ENCODE measurements at places on chromosomes 11 and 22.
A peak's percentile ranks its signal among the peaks of the same experiment; 100 is the strongest.

DNA sequence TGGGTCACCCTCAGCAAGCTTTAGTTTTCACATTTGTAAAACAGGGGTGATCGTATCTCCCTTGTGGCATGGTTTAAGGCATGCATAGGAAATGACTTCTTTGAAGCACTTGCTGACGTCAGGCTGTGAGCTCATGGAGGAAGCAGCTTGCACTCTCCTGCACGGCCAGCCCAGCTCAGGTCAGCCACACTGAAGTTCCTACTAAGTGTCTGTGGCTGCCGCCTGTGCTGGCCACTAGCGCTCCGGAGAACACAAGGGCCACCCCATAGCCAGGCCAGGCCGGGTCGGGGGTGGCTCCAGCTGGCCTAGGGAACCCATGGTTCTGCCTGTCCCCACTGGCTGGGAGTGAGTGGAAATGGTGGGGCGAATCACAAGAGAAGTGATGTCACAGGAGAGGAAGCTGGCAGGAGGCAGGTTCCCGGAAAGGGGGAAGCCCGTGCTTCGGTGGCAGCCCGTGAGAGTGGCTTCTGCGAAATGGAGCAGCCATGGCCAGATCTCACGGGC is 28.2 kb downstream of the KCTD17 start:
- DNase-seq = no peak

DNA sequence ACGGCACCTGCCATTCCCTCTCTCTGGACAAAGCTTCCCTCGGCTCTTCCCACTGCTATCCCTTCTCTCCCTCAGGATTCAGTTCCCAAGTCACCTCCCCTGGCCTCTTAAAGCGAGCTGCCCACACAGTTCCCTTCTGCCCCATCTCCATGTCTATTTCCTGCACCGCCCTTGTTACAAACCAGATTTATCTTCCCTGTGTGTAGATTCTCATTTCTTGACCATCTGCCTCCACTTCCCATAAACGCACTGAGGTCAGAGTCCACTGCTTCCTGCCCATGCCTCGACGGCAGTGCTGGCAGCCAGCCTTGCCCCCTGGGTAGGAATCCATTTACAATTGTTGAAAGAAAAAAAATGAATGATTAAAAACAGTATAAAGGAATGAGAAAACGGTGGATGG is 11.6 kb upstream of the APOBEC3B start:
- no peak for DNase-seq

DNA sequence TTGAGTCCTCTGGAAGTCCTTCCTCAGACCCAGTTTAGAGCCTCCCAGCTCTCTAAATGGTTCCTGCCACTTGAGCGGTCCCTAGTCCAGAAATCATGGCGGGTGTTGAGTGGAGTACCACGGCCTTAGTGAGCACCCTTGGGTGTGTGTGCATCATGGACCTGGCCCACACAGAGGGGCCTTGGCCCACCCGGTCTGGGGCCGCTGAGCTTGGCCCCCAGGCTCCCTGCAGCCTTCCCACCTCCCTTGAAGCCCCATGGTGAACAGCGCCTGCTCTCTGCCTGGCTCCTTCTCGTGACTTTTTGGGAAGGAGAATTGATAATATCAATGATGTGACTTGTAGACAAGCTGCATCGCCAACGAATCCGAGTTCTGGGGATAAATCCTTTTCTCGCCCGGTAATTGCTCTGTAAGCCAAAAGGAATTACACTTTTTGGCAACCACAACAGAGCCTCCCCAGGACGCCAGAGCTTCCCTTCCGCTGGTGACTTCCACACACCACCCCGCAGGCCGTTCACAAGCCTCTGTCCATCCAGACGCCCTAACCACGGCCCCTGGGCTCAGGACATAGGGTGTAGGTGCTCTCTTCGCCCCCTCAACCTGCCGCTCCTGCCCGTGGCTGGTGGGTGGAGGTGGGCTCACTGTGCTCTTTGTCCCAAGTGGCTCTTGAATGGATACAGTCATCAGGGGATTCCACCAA is 93.8 kb downstream of the NECTIN1 start:
- no peak for DNase-seq

DNA sequence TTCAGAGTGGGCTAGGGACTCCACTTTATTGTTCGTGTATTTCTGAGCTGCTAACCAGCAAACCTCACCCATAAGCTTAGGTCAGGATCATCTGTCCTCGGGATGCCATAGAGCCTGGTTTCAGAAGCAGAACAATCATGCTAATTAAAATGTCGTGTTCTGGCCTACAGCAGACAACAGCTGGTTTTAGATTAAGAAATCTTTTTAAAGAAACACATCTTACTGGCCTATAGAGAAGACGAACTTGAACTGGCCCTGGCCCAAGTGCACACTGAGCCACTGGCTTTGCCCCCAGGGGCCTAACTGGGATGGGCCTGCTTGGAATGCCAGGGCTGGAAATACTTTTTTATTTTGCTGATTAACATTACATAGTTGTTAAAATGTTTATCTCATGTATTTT is 63.2 kb downstream of the ALX4 start:
- peak; percentile 72 for DNase-seq

Data from AG09319 (cell line).